ENCODE measurements at places on chromosomes 2 and 18. TPM values are rescaled to one million over a fixed set of nuclear protein-coding genes. Genes with fewer than 3 reads are reported as not detected.
A peak's percentile ranks its signal among the peaks of the same experiment; 100 is the strongest.

The SLC9A4 gene
- total RNA-seq: not detected

DNA sequence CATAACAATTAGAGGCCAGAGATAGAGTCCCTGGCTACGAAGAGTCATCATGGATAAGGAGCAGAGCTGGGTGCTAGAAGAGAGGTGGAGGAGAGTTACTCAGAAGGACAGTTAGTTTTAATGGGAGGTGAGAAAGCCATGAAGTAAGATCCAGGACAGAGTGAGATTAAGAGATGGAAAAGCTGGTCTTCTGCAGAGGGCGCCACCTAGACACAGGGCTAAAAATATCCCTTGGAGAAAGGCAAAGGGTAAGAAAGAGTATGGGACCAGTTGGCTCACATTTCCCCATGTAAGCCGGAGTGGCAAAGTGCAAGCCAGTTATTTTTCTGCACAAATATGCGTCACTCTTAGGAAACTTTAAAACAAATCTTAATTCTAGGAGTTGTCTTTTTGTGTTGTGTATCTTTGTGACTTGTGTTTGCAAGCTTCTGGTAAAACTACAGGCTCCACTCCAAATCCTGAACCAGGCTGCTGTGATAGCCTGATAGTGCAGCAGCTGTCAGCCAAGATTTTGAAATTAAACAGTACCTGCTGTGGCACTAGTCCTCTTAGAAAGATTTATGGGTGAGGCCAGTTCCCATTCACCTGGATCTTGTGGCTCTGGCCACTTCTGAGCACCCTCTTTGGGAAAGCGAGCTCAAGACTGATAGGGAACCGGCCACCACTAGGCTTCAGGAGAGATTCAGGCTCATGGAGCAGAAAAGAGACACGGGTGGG is 204.2 kb downstream of the TPGS2 start:
- H3K4me3 ChIP-seq: no peak overlapping the region
- no peaks in the 10 kb centered on the region for H3K4me1 ChIP-seq
- no peaks in the 10 kb centered on the region for H3K36me3 ChIP-seq
- no peaks in the 10 kb centered on the region for H3K27me3 ChIP-seq

GRCh38 chr2:104023306-104023705 is 830.6 kb upstream of the POU3F3 start:
- H3K27me3 ChIP-seq: no peaks in the 10 kb centered on the region
- H3K4me3 ChIP-seq: no peak overlapping the region
- H3K4me1 ChIP-seq: no peaks in the 10 kb centered on the region
- no peak for DNase-seq
- H3K36me3 ChIP-seq: no peaks in the 10 kb centered on the region

The SRBD1 gene
- 15.4 TPM for total RNA-seq

The ST6GAL2 gene
- total RNA-seq: 0.92 TPM

DNA sequence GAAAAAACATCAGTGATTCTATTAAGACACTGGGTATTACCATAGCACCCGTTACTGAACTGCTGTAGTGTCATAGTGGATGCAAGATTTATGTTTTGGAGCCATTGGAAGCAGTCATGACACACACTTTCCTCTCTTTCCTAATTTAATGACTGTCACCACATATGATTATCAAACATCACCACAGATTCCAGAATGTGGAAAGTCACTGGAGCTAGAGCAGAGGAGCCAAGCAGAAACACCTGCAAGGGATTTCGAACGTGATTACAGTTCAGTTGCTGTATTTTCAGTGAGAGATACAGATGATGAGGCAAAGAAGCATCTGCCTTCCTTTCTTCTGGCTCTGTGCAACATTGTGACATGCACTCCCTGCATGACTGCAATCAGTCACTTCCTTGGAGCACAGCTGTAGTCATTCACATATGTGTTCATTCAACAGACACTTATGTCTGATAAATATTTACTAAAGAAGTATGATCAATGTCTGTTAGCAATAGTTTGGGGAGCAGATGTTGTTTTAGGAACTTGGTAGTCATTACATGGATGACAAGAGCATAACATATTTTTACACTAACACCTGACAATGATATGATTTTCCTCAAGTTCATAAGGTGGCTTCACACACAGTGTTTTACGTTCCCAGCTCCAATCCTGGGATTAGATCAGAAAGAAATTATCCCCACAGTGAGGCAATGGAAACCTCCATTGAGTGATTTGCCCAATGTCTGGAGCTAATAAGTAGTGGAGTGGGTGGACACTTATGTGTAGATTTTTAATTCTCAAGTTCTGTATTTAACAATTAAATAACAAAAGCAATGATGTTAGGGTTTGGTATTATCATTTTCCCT is 416.6 kb downstream of the PLCL1 start:
- no peak overlapping the region for H3K27ac ChIP-seq
- H3K4me3 ChIP-seq: no peak overlapping the region
- no peaks in the 10 kb centered on the region for H3K27me3 ChIP-seq
- H3K36me3 ChIP-seq: no peaks in the 10 kb centered on the region

DNA sequence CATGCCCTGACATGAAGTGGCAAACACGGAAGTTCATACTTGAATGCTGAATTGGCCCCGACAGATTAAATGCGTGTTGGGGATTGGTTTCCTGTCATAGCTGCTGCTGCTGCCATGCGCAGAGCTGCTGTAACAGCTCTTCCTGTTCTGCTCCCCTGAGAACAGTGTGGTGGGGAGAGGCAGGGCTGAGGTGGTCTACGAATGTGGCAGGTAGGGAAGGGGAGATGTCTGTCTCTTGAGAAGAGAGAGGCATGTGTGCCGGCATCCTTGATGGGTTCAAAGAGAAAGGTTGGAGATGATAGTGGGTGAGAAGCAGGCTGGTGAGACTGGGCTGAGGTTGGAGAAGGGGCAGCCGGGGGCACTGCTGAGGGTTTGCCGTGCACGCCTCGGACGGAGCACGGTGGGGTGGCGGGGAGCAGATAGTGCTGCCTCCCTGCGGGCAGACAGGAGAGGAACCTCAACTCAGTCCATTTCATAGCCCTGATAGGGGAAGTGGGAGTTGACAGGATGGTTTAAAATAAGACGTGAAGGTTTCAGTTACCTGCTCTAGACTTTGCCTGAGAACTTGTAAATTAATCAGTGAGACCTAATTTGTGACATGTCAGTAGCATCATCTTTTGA is 46.1 kb downstream of the TMEM185B start:
- peaks cover 3% of the 10 kb centered on the region for H3K36me3 ChIP-seq
- peak overlapping the region; percentile 65 for H3K27ac ChIP-seq
- H3K4me1 ChIP-seq: no peaks in the 10 kb centered on the region
- peak; percentile 70 for DNase-seq

GRCh38 chr2:37575780-37576179 is 95.7 kb downstream of the CDC42EP3 start:
- H3K36me3 ChIP-seq: no peaks in the 10 kb centered on the region
- no peak overlapping the region for H3K27ac ChIP-seq
- no peak overlapping the region for H3K4me3 ChIP-seq
- H3K4me1 ChIP-seq: no peaks in the 10 kb centered on the region

The ST3GAL5 gene
- 72.4 TPM for total RNA-seq

- H3K27ac ChIP-seq: no peak overlapping the region
- H3K4me1 ChIP-seq: no peaks in the 10 kb centered on the region
These were observed 309.4 kb downstream of the NBAS start for GRCh38 chr2:15251753-15252152.

The DIPK1C gene
- total RNA-seq: not detected

GRCh38 chr18:22132258-22132657 is 37.1 kb upstream of the GATA6 start:
- H3K4me3 ChIP-seq: no peak overlapping the region
- no peak overlapping the region for H3K27ac ChIP-seq
- no peaks in the 10 kb centered on the region for H3K27me3 ChIP-seq
- H3K4me1 ChIP-seq: no peaks in the 10 kb centered on the region

The SCN3A gene
- 1.4 TPM for total RNA-seq

DNA sequence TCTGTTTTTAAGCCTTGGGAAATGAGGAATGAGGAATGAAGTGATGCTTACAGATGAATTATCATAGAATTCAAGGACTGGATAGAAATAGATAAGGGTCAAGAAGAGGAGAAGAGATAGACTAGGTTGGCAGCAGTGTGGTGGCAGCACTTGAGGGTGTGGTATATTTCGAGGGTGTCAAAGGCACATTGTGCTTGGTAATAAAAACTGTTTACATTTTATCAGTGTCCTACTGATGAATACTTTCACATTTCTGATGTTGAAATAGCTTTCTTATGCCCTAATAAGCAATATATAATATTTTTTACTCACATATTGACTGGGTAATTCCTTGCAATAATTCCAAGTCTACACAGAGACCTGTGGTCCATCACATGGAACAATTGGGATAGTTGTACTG is 3.4 kb downstream of the TFPI start:
- peak overlapping the region; percentile 59 for H3K4me3 ChIP-seq
- peaks cover 43% of the 10 kb centered on the region for H3K4me1 ChIP-seq
- DNase-seq: no peak
- no peaks in the 10 kb centered on the region for H3K27me3 ChIP-seq
- H3K36me3 ChIP-seq: peaks cover 4% of the 10 kb centered on the region

DNA sequence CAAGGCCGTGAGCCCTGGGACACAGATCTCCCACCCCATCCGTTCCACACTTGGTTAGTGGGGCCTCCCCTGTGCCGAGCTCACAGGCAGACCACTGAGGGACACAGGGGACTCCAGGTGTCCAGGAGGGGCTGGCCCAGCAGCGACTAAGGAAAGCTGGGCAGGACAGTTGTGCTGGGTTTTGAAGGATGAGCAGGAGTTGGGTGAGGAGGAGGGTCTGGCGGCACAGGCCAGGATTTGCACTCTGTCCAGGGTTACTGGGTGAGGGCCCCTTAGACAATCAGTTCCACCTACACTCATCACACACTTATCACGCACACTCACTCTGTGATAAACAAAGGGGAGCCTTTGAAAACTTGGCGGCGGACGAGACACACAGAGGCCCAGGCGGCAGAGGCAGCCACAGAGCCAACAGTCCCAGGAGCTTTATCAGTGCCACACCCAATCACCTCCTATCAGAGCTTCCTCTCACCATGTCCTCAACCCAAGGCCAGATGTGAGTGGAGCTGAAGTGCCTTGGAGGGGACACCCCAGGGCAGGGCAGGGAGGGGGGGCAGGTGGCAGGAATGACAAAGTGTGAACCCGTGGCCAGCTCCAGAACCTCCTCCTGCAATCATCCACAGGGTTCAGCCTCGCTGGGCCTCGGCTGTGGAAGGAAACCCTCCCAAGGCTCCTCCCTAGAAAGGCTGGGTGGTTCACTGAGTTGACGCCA is 26.6 kb downstream of the BIN1 start:
- DNase-seq: no peak
- H3K27ac ChIP-seq: peak overlapping the region; percentile 53
- peak overlapping the region; percentile 39 for H3K4me3 ChIP-seq
- no peaks in the 10 kb centered on the region for H3K36me3 ChIP-seq

DNA sequence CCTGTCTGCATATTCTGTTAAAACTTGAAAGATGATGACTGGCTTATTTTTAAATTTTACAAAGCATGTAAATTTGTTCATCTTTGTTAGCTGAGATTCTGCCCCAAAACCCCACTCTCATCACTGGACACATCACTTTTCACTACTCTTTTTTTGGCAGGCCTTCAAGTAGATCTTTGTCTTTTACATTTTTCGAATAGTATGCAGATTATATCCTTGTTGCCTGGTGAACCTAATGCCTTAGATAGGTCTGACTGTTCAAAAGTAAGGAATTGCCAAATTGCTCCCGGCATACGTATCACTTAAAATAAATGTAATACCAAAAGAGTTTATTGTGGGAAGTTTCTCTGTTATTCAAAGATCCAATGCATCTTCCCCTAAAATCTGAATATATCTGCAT is 303.3 kb downstream of the XIRP2 start:
- no peaks in the 10 kb centered on the region for H3K36me3 ChIP-seq
- no peak overlapping the region for H3K27ac ChIP-seq
- no peak overlapping the region for H3K4me3 ChIP-seq
- H3K4me1 ChIP-seq: peaks cover 2% of the 10 kb centered on the region
- no peak for DNase-seq

The CYS1 gene
- 2.6 TPM for total RNA-seq

The UGT1A6 gene
- 2.3 TPM for total RNA-seq

DNA sequence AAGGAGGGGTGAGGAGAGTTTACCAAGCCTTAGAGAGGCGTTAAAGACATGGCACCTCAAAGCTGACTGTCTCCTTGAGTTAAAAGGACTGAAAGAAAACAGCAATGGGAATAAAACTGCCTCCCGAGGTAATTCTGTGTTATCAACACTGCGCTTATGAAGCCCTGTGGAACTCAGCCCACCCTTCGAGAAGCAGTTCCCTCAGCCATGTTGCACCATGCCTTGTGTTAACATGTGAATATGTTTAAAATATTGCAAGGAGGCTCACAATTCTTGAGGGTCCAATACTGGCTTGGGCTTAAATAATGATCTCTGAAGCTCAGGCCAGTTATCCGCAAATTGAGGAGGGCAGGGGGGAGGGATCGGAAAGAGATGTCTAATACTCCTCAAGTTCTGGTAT is 14.7 kb downstream of the KLF7 start:
- H3K4me3 ChIP-seq: no peak overlapping the region
- DNase-seq: no peak
- peaks cover 89% of the 10 kb centered on the region for H3K4me1 ChIP-seq
- no peaks in the 10 kb centered on the region for H3K27me3 ChIP-seq
- no peaks in the 10 kb centered on the region for H3K36me3 ChIP-seq

GRCh38 chr2:71802556-71802955 is 345.1 kb downstream of the CYP26B1 start:
- no peak overlapping the region for H3K4me3 ChIP-seq
- no peak overlapping the region for H3K27ac ChIP-seq
- DNase-seq: no peak
- H3K27me3 ChIP-seq: no peaks in the 10 kb centered on the region
- no peaks in the 10 kb centered on the region for H3K36me3 ChIP-seq

The RGPD4 gene
- not detected for total RNA-seq

The ADD2 gene
- total RNA-seq: 2.1 TPM

Data from lower lobe of right lung (tissue), 2 donors.